ENCODE measurements at places on chromosomes 7 and 10. TPM values are rescaled to one million over a fixed set of nuclear protein-coding genes. Genes with fewer than 3 reads are reported as not detected.

The VWDE gene
- 0.14 TPM for total RNA-seq

The SPDYE5 gene
- not detected for total RNA-seq

The TBX20 gene
- 16.0 TPM for total RNA-seq

The ZEB1 gene
- 126 TPM for total RNA-seq

The CAV1 gene
- 37.0 TPM for total RNA-seq

The TRIM50 gene
- total RNA-seq: not detected

The CNPY1 gene
- total RNA-seq: not detected

The SPDYE8 gene
- not detected for total RNA-seq

The CHAT gene
- total RNA-seq: not detected

The OR6V1 gene
- not detected for total RNA-seq

The PRR15 gene
- 0.43 TPM for total RNA-seq

The ARHGAP22 gene
- total RNA-seq: 7.0 TPM

The MCM10 gene
- total RNA-seq: 21.8 TPM

The TAS2R41 gene
- 0.29 TPM for total RNA-seq

The UNC5B gene
- 116 TPM for total RNA-seq

The POU6F2 gene
- 0.86 TPM for total RNA-seq

The HEPACAM2 gene
- not detected for total RNA-seq

The FAM13C gene
- 0.14 TPM for total RNA-seq

The GNGT1 gene
- total RNA-seq: not detected

The PDE6C gene
- not detected for total RNA-seq

The AMPH gene
- total RNA-seq: 0.22 TPM

The FAM200A gene
- total RNA-seq: 5.7 TPM

The CALML5 gene
- not detected for total RNA-seq

The RASSF4 gene
- 3.0 TPM for total RNA-seq

The AKR1E2 gene
- total RNA-seq: 15.3 TPM

The DENND2A gene
- 0.44 TPM for total RNA-seq
